ENCODE measurements at places on chromosomes 5 and 9. TPM values are rescaled to one million over a fixed set of nuclear protein-coding genes. Genes with fewer than 3 reads are reported as not detected.

The ADAMTSL2 gene
- total RNA-seq: 9.6 TPM

The SLCO6A1 gene
- not detected for total RNA-seq

The LRRTM2 gene
- total RNA-seq: not detected

DNA sequence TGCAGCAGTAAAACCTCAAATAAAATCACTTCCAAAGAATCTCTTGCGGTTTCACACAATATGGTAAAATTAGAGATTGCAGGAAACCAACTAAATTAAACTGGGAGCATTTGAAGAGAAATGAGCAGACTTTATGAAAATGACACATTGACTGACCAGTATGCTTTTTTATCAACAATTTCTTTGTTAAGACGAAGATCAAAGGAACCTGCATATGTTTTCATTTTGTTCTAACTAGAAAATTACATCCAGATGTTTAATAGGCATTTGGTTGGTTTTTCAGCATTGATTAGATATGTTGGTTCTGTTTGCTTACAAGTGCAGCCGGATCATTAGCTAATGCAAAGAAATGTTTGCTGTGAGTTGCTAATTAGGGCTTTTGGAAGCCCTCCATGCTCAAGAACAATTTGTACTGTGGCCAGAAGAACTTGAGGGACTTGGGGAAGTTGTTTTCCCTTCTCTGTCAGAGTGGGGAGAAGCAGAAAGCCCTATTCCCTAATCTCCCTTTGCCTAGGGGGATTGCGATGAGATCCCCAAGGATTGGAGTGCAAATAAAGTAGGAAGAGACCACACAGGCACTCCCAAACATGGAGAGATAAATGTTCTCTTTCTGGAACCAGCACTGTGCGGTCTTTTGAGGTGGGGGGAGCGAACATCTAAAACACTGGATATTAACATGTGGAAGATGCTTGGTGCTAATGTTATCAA, 4.5 kb upstream of the TLE1 start:
- no peak for DNase-seq

GRCh38 chr9:87475463-87475862, 22.2 kb upstream of the DAPK1 start:
- DNase-seq: no peak

DNA sequence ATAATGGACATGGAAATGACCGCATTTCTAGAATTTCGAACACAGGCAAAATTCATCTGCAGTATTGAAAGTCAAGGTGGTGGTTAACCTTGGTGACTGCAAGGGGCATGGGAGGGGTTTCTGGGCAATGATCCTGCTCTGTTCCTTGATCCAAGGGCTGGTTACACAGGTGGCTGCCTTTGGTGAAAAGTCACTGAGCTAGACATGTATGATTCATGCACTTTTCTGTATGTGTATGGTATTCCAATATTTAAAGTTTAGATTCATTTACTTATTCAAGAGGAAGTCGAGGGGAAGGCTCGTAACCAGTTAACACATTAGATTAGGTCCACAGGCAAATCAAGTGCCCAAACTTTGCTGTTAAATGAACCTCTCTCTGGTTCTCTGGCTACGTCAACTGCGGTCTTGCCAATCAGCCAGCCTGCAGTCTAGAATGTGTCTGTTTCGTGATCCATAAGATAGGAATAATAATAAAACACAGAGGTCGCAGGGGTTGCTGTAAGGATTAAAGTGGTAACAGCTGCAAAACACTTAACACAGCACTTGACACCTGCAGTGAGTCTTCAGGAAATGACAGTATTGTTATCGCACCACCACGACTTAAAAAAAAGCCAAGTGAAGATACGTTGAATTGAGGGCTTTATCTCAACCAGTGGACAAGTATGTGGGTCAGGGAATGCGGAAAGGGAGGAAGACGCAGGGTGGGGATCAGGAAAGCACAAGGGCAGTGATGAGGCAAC, 92.5 kb downstream of the TLE1 start:
- no peak for DNase-seq

GRCh38 chr9:129624947-129625346, 1.0 kb upstream of the NTMT1 start:
- no peak for DNase-seq

DNA sequence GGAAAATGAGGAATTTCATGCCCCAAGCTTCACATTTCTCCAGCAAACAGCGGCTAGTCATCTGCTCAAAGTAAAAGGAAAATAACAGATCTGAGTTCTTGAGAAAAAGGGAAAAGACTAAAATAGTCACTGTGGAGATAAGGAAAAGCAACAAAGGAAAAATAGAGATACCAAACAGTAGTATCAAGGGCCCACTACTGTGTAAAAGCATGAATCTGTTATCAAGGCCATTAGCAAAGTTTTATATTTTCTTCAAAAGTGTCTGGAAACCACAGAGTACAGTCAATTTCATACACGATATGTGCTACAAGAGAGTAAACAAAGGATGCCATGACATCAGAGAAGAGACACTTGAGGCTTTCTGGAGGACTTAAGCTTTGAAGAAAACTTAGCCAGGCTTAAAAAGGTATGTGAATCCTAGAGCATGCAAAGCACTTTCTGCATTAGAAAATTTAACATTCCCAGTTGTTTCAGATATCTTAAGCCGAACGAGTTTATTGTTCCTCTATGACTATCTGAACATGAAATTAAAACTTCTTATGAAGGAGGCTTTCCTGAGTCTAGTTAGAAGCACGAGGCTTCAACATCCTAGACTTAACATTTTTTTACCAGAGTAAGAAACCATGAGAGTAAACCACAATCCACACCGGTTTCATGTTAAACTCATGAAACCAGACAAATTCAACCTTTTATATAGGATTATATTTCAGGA, 1.2 kb downstream of the TTC33 start:
- no peak for DNase-seq

DNA sequence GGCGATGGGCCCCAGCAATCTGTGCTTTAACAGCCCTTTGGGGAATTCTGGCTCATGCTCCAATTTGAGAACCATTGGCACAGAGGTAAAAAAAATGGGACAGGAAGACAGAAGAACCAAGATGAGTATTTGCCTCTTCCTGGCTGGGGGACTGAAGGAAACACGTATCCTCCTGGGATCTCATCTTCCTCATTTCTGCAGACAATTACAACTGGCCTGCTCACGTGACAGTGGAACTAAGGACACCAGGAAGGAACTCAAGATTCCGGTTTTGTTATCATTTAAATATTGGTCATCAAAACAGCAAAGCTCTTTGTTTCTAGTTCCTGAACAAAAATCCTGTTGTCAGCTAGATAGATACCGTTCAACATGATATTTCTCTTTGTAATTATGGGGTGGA, 216.0 kb upstream of the DAP start:
- DNase-seq: no peak

DNA sequence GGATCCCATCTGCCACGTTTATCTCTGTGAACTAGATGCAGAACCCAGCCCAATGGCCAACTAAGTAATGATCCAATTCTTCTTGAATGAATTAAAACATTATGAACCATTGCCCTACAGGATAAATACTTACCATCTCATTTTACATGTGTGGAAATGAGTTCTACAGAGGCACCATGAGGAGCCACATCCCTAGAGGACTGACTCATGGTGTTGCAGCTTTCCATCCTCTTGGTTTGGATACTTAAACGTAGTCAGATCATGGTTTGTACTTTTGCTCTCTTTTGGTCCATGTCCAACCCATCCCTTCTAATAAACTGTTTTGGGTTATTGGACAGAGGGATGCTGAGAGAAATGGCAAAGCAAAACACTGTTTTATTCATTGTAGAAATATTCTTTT, 484.8 kb downstream of the EBF1 start:
- no peak for DNase-seq

DNA sequence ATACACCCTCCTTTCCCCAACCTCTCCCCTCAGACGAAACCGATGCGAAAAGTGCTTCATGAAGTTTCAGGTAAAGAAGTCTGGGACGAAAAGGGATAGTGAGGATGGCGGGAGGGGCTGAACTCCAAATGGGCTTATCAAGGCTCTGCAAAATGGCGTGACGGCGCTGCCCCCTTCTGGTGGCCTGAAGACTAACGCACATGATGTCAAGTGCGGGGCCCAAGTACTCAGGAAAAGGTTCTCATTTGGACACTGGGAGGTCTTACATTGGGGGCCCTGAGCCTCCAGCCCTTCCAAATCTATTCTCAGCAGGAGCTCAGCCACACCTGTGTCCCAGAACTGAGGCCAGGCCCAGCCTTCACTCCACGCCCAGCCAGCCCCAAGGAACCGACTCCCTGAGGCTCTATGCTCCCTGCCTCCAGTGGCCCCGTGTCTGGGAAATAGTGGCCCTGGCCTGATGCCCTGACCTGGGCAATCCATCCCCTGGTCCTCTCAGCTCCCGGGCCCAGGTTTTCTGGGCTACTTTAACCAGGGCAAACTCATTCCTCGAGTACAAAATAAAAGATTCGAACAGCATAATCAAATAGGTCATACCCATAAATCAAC, 119.9 kb downstream of the KCNIP1 start:
- peak; percentile 71 for DNase-seq

- no peak for DNase-seq
Measured at GRCh38 chr5:139575751-139576150, 14.6 kb downstream of the UBE2D2 start.
